ENCODE measurements at places on chromosomes 3 and 15.

- no peak for DNase-seq
Measured at GRCh38 chr3:11373654-11374053, 101.5 kb downstream of the ATG7 start.

DNA sequence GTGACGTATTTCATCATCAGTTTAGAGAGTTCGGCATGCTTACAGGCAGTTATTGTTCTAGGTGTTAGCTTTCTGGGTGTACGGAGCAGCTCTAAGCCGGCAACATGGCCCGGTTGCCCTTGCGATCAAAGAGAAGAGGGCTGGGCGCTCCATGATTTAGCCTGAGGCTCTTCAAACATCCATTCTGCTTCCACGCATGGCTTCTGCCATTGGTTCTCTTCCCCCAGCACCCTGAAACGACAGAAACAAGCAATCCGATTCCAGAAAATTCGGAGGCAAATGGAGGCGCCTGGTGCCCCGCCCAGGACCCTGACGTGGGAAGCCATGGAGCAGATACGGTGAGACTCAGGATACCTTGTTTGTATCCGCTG is 574 bp downstream of the NGRN start:
- DNase-seq, result no peak

- DNase-seq, result no peak
Measured at GRCh38 chr15:75238150-75238549, 20.0 kb upstream of the GOLGA6C start.

GRCh38 chr3:15092686-15093085 is 6.3 kb downstream of the RBSN start:
- no peak for DNase-seq

DNA sequence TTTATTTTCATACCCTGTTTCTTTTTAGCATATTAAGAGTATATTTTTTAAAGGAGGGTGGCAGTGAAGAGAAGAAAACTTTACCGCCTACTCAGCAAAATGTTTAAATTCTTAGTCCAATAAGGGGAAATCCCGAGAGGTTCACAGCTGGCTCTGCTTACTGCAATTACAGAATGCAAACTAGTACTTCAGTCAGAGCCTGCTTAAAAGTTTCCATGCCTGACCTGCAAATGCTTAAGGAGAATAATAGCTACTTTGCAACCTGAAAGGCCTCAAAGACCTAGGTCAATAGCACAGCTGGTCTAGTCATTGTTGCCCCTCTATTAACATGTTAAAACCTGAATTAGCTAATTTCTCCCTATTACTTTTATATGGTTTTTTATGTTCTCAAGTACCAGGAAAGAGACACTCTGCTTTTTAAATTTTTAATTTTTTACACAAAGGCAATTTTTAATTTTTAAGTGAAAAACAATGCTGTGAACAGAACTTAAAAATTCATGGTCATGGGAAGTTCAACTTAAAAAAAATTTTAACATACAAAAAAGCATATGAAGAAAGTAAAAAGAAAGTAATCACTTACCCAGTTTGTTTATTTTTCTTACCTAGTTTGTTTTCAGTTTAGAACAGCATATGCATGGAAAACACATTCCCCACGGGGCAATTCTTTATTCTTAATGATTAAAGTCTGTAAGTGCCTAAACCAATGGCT is 79.2 kb downstream of the P3H2 start:
- no peak for DNase-seq

GRCh38 chr3:3665961-3666640 is 133.1 kb upstream of the LRRN1 start:
- no peak for DNase-seq

DNA sequence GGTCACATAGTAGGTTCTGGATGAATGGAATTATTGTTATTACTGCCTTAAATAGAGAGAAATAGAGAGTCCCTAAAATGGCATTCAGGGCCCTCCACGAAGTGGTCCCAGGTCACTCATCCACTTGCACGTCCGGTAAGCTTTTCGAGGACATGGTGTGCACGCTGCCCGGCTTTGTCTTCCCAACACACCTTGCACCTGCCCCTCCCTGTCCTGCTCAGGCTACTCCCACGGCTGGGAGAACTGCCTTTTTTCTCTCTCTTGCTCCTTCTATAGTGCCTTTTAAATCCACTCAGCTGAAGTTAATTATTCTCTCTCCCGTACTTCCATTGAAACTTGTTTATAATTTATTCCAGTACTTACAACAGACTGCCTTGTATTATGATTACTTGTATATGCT is 5.6 kb upstream of the DGKG start:
- no peak for DNase-seq

DNA sequence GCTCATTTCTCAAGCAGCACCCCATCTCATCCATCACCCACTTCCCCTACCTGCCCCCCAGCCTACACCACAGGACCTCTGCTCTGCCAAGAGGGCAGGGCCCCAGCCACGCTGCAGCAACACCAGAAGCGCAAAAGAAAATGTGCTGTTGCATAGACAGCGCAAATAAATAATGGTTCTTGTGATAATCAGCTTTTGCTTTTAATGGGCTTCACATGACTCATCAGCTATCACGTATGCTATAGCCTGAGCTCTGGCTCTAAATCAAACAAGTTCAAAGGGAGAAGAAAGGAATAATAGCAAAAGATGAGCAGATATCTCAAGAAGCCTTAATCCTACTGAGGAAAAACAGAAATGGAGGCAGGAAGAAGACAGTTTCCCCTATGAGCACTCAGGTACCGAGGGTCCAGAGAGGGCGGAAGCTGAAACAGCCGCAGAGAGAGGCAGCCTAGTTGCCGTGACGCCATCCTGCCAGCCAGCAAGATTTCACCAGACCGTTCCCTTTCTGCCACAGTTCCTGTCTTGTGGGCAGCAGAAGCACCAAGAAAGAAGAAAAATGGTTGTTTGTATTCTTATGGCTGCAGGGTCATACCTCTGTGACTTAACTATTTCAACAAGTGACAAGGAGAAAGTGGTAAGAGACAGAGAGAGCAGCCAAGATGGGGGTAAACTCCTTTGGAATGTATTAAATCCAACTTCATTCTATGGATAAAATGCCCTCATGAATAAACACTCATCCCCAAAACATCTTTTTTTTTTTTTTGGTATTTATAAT is 22.0 kb downstream of the RAB27A start:
- no peak for DNase-seq

- DNase-seq, result no peak
Measured at GRCh38 chr3:124890573-124891190, 3.5 kb upstream of the ITGB5 start.

- DNase-seq, result no peak
Measured at GRCh38 chr3:99084156-99084555, 182.7 kb upstream of the DCBLD2 start.

GRCh38 chr3:185713015-185713414 is 111.8 kb downstream of the IGF2BP2 start:
- no peak for DNase-seq

GRCh38 chr3:71225951-71226564 is 357.5 kb downstream of the FOXP1 start:
- no peak for DNase-seq

DNA sequence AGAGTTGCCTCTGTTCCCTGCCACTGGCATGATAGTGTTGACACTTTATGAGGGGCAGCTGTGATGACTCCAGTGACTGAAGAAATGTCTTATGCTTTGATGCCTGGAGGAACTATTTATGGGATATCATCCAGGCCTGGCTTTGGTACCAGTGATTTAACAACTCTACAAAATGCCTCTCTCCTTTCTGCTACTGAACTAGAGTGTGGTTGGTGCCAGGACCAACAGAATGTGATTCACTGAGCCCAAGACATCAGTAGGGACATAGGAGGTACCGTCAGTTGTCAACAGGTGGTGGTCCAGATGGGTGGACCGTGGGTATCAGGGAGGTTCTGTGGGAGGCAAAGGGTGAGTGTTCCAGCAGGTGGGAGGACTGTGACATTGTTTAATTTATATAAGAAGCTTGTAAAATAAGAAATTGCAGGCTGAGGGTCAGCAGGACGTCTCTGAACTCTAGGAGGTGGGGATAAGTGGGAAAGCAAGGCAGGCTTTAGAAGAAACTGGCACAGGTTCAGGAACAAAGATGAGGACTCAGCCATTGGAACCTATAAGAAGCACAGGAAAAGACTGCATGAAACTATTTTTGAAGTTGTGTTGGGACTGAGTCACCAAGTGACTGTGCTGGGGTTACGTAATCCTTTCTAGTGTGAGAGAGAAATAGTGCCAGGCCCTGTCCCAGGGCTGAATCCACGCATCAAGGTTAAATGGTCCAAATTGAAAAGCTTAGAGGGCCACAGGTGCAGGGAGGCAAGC is 28.5 kb upstream of the SLC7A14 start:
- no peak for DNase-seq

DNA sequence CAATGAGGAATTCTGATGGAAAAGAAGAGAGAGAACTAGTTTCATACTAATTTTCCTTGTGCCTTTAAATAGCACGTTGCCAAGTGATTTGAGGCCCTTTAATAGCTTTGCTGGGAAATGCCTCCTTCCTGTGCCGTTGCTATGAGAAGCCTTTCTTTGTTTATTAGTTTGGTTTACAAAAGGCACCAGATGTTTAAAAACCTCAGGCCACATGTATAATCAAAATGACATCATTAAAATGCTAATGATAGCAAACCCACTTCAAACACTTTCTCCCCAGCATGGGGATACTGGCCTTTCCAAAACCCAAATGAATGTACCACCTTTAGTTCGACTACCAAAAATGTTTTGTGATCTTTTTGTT is 50.0 kb upstream of the TBC1D23 start:
- no peak for DNase-seq

DNA sequence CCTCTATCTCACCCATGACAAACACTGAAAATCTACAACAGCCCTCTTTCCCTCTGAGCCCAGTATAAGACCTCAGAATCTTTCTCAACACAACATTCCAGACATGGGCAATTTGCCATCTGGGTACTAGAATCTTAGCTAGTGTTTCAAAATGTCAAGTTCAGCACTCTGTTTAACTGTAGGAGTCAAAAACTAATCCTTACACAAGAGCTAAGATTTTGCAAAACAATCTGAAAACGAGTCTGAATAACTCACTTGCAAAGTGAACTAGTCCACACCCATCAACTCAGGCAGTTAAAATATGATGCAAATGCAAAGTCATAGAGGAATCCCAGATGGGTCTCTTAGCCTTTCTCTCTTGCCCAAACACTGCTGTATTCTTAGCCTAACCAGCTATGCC is 67.8 kb downstream of the GPR176 start:
- DNase-seq, result no peak

DNA sequence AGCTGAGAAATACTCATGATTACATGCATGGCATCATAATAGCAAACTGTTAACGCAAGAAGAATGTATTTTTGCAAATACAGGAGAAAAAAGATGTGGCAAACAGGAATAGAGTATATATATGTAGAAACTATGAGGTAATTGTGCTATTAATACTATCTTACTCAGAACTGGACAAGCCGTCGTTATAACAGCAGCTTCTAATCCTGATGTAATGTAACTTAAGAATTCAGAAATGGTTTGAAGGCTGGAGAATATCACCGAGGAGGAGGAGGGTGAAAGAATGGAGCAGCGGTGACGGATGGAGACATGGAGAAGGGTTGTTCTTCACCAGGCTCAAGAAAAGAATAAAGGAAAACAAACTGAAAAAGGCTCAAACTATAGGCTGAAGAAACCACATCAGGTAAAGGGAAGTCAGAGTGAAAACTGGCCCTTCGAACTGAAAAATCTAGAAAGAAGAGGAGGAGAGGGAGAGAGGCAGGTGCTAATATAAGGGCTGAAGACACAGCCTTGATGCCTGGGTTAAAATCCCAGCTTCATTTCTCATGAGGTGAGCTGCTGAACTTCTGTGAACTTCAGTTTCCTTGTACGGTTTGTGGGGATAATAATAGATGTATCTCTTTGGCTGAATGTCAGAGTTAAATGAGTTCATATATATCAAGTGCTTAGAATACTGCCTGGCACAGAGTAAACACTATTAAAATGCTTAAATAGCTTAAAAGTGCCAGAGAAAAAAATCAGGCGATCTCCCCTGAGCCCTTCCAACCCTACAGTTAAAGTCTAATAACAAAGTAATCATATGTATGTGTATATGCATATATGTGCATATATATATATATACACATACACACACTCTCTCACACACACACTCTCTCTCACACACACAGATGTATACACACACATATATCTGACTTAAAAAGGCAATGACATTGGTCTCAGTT is 43.9 kb downstream of the GOLIM4 start:
- no peak for DNase-seq

DNA sequence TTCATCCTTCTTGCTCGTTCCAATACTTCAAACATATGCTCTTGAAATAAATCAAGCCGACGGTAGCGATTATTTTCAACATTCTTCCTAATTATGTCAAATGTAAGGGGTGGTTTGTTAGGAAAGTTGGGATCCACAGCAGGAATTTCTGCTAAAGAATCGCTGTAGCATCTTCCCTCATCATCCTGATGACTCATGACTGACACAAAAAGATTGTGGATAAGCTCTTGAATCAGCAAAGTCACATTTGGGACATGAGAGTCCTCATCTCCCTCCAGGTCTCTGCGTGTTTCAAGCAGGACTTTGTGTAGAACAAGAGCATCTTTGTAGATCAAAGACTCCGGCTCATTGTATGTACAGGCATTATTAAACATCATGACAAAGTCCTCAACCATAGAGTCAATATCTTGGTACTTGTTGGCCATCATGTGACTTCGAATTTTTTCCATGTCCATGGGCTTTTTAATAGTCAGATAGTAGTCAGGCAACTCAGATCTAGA is 73.0 kb downstream of the UQCC5 start:
- DNase-seq, result no peak

DNA sequence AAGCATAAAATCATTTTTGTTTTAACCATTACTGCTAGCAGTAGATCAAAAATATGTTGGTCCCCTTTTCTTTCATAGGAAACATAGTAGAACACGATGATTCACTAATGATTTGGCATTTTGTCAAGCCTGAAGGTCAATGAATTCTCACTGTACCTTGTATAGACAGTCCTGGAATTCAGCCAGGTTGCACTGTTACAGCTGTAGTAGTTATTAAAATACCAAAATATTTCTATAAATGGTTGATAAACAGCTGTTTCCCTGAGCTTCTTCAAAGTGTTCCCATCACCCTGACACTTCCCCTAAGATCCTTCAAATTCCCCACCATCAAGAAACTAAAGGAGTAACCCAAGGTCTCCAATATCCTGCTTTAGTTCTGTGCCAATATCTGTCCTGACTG is 200.9 kb downstream of the ATP8B4 start:
- no peak for DNase-seq

- no peak for DNase-seq
Measured at GRCh38 chr3:65785065-65785645, 253.6 kb downstream of the MAGI1 start.

DNA sequence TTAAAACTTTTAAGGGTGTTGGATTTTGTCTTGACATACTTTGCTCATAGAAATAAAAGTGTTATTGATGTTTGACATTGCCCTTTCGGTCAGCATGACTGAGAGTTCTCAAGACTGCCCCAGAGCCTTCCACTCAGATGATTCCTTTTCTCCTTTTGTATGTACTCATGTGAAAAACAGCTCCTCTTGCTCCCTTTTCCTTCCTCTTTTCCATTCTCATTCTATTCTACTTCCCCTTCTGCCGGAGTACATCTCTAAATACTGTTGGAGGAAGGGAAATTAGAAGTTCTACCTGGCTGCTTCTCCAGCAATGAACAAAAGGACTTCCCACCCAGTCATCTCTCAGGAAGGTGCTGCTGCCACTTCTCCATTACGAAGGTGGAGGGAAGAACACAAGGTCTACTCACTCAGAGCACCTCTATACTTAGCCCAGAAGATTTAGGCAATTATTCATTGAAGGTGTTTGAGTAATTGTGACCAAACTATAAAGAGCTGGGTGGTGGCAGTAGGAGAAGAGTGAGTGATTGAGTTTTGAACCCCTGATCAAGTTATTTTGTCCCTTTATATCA is 163.8 kb upstream of the MBNL1 start:
- no peak for DNase-seq

- no peak for DNase-seq
Measured at GRCh38 chr15:96073908-96074307, 256.6 kb upstream of the NR2F2 start.

- DNase-seq, result no peak
Measured at GRCh38 chr3:134799393-134799792, 4.3 kb downstream of the EPHB1 start.

All from stimulated activated CD4-positive, alpha-beta T cell treated with anti-CD3 and anti-CD28 coated beads, TNF-alpha, amount 100 ng/mL, for 1 hour (primary cell).